ENCODE measurements at places on chromosomes 12 and 14.

DNA sequence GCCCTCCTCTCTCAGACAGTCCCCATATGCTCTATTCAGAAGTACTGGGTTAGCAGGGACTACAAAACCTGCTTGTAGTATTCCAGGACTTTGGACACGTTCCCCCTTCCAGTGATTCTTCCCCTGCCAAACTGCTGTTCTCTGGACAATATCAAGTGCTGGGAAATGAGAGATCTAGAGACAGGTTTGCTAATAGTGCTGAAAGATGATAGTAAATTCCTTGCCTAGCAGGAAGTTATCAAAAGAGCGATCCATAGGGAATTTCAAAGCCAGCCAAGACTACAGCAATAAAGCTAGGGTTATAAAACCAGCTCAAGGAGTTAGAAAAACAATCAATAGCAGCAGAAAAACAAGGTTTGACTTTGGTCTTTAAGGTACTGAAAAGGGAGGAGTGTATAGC, 15.2 kb downstream of the SLC7A8 start:
- no peak for DNase-seq

GRCh38 chr12:95321516-95322246, 104.1 kb downstream of the VEZT start:
- no peak for DNase-seq

- no peak for DNase-seq
Observed at GRCh38 chr12:52561880-52562449, 9.0 kb upstream of the KRT71 start.

GRCh38 chr12:24534622-24535021, 414.3 kb downstream of the BCAT1 start:
- no peak for DNase-seq

DNA sequence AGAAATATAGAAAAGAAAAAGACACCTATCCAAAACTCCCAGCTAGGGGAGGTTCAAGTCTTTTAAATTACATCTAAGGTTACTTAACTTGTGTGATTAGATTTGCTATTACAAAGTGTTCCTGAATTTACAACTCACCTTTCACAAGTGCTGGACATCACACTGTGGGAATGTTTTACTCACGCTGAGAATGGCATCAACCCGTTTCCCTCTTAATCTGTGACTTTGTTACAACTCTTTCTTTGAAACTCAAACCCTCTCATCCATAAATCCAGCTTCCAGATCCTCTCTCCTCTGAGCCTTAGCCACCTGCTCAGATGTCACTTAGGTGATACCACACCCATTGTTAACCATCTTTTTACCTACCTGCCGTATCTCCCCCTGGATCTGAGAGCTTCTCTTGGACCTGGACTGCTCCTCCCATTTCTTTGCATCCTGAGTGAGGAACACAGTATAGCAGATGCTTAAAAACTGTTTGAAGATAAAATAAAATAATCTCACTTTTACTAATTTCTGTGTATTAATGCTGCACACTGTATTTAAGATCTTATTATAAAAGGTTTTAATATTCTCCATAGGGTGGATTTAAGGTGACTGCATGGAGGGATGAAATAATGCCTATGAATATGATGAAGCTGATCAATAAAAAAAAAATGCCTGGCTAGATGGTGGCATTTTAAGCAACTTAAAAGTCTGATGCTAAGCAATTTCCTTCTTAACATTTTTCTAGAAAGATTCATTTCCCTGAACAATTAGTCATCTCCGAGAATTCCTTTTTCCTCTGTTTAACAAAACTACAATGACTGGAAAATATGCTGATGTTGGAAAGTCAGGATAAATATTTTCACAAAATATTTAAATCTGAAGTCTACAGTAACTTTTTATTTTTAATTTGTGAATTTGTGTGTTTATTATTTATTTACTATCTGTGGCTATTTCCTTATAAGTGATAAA, 39.1 kb upstream of the NAP1L1 start:
- DNase-seq, result no peak

GRCh38 chr14:104301731-104302460, 163.5 kb downstream of the KIF26A start:
- no peak for DNase-seq

- DNase-seq, result no peak
Observed at GRCh38 chr12:45670346-45671065, 59.0 kb upstream of the ARID2 start.

Measured in AG09309 (cell line).